ENCODE measurements at places on chromosomes 3 and 15. TPM values are rescaled to one million over a fixed set of nuclear protein-coding genes. Genes with fewer than 3 reads are reported as not detected.

ITIH1 gene
- 0.38 TPM for total RNA-seq

ATP10A gene
- 0.67 TPM for total RNA-seq

MESP1 gene
- total RNA-seq = 2.8 TPM

GRCh38 chr15:67834581-67835296 lies 5.1 kb downstream of the RNU6-1 start:
- DNase-seq = no peak

DNA sequence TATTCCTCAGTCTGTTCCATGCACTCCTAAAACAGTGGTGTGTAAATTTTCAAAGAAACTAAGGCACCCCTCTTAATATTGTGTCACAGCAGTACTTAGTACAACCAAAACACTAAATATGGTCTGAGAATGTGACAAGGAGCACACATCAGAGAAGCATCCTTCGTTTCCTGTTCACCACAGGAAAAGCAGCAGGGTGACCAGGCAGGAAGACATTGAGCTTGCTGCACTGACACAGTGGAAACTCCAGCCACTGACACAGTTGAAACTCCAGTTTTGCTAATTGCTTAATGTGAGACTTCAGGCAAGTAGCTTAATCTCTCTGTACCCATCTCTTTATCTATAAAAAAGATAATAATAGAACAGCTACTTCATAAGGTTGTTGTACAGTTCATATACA lies 353.0 kb upstream of the RORA start:
- DNase-seq = no peak

GRCh38 chr15:82132742-82133141 lies 86.9 kb upstream of the MEX3B start:
- DNase-seq = no peak

DNA sequence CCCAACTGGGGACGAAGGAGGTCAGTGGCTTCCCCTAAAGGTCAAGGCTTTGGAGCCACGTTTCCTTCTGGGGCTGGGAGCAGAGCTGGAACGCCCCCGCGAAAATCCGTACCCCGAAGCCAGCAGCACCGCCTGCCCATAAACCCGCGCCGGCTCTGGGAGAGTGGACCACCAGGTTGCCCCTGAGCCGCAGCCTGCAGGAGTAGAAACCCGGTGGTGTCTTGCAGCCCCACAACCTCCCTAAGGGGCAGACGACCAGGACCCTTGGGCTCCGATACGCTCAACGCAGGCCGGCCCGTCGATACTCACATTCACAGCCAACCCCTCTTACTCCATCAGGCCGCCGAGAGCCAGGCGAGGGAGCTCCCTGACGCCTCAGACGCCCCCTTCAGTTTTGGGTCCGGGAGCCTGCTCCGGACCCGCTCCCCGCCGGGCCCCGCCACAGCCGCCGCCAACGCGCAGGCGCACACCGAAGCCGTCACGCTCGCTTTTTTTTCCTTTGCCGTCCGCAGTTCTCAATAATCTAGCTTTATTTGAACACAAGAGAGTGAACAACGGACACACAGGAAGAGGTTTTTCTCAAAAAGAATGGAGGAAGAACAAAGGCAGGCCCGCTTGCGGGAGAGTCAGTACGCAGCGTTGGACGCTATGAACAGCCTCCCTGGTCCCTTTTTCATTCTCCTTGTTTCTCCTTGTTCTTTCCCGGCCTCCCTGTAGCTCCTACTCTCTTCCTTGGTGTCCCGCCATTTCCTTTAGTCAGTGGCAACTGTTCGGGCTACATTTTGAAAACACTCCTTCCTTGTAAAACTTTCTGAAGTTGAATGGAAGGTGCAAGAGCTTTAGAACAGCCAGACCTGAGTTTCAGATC lies at the start of gene ZNF106:
Gene ZNF106, minus strand, starts transcription at position 471 of the 868 bp plus-strand sequence. CDS start 18,852 bp downstream, outside the sequence.
- DNase-seq = peak; percentile 89

DNA sequence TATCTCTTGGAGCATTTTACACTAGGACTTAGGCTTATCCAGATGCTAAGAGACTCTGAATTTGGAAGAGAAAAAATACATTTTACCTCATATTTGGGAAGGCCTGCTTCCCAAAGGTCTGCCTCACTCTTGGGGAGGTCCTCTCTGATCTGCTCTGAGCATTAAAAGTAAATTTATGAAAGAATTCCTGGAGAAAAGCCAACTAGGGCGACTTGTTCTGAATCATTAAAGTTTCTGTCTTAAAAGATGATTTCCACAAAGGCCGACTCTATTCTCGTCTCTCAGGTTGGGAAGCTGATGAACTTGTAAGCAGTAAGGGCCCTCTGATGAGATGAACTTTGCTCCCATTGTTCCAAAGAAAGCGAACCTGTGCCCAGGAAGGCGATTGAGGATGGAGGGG lies 48.7 kb upstream of the HES1 start:
- DNase-seq = no peak

GRCh38 chr3:89572261-89572660 lies 464.8 kb downstream of the EPHA3 start:
- DNase-seq = no peak

DNA sequence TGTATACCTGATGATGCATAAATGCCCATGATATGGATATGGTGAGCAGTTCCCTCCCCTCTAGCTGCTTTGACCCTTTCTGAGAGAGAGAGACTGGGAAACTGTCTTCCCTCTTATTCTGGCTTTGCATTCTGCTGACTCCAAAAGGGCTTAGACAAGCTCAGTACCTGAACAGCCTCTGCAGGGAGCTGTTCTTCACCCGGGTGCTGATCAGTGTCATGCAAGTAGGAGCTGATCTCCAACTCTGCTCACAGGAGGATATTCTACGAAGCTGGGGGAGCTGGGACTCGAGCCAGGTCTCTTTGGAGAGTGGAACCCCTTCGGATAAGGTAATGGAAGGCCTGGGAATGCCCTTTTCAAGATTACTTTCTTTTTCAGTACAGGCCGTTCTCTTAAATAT lies 237.1 kb downstream of the RYR3 start:
- DNase-seq = peak; percentile 16

DNA sequence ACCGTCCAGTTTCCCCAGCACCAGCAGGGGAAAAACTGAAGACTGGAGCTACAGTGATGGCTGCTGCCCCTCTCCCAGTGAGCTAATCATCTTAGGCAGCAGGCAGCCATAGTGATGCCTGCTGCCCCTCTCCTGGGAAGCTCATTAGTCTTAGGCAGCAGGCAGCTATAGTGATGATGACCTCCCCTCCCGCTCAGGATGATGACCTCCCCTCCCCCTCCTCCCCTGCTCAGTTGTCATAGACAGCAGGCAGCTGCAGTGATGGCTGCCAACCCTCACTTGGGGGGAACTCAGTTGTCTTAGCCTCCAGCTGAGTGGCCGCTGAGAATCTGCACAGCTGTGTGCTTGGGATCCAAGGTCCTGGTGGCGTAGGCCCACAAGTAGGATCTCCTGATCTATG lies 80.9 kb upstream of the MANF start:
- DNase-seq = no peak

- no peak for DNase-seq
These were observed 62.1 kb downstream of the PRICKLE2 start for GRCh38 chr3:64163019-64163754.

GRCh38 chr3:59553076-59553475 lies 503.3 kb upstream of the CFAP20DC start:
- no peak for DNase-seq

- DNase-seq = peak; percentile 86
These were observed 31.9 kb downstream of the SH3BP5 start for GRCh38 chr3:15300323-15301078.

DNA sequence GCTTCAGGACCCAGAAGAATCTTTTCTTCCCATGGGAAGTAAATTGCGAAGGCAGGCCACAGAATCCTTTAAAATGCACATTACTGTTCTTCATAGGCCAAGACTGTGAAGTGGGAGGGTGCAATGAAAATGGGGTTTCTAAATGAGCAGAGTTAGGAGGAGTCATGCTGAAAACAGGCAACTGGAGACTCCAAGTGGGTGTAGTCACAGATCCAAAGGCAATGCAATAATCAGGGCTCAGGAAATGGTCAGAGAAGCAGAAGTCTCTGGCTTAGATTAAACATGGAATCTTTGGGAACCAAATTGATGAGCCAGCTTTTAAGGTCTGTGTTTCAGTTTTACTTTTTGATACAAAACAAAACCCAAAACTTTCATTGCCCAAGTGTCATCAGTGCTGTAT lies 37.6 kb downstream of the HHLA2 start:
- DNase-seq = no peak

ADGRG7 gene
- not detected for total RNA-seq

DNA sequence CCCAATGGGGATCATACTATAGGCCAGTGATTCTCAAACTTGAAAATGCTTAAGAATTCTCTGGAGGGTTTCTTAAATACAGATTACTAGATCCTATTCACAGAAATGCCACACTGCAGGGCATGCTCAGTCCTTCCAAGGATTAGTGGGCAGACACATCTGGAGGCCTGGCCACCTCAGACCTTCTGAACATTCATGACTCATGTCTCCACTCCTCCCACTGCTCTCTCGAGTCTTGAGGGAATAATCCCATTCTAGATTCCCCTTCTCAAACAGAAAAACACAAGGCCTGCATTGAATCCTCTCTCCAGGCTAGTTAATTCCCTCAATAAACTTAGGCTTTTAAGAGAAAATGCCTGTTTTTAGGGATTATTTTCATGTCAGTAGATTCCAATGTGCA lies 22.1 kb downstream of the ZNF621 start:
- no peak for DNase-seq

DNA sequence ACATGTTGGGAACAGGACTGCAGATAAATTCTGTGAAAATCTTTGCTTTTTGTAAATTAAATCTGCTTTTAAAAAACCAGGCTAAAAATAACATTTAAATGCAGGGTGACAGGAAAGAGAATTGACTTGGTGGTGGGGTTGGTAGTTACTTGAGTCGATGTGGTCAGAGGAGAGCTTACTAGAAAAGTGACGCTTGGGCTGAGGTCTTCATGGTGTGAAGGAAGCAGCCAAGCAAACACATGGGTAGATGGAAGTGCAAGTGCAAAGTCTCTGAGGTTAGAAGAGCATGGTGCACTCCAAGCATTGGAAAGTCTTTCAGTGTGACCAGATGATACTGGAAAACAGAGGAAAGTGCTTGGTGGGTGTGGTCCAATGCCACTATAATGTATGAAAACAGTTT lies 86.4 kb upstream of the THBS1 start:
- DNase-seq = no peak

MAGI1 gene
- 26.3 TPM for total RNA-seq

DNA sequence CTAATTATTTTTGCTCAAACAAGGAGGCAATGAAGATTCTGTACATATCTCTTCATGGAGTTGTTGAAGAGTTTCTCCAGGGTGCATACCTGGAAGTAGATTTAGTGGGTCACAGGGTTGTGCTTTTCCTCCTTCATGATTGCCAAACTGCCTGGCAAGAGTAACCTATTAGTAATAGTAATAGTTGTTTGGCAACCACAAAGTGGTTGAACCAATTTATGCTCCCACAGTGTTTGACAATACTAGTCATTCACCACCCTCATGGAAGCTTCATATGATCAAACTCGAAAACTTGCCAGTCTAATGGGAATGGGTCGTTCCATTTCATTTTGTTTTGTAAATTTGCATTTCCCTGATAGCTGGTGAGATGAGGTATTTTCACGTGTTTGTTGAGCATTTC lies 57.8 kb downstream of the TLE3 start:
- no peak for DNase-seq

MST1R gene
- 0.55 TPM for total RNA-seq

DNA sequence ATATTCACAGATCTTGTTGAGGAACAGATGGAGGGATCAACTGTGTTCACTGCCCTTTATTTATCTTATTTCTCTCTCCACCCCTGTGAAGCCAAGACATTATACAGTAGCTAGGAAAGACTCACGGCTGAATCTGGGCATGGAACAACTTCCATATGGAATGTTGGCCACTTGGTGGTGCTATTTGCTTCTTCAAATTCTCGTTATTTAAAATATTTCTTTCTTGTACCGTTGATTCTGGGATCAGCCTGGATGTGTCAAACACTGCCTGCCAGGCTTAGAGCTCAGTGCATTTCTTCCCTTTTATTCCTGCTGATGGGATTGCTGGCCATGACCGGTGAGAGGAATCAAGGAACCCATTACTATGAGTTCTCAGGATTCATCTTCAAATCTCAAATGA lies 17.5 kb upstream of the GASK1A start:
- DNase-seq = peak; percentile 82

DNA sequence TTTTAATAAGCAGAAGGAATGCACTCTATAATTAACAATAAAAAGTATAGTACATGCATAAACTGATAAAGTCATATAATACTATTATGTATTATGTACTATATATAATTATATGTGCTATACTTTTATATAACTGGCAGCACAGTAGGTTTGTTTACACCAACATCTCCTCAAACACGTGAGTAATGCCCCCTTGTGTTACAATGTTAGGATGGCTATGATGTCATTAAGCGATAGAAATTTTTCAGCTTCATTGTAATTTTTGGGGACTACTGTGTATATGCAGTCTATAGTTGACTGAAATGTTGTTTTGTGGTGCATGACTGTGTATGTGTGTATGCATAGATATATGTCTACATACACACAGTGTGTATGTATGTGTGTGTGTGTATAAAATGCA lies 100.6 kb downstream of the SLMAP start:
- no peak for DNase-seq

- no peak for DNase-seq
These were observed 31.9 kb downstream of the EHD4 start for GRCh38 chr15:41940441-41940857.

Measured in adrenal gland (tissue), 19 donors.